ENCODE measurements at places on chromosomes 11 and 22.
A peak's percentile ranks its signal among the peaks of the same experiment; 100 is the strongest.

- peak; percentile 86 for DNase-seq
Observed at GRCh38 chr11:105719073-105719822, 109.4 kb downstream of the GRIA4 start.

DNA sequence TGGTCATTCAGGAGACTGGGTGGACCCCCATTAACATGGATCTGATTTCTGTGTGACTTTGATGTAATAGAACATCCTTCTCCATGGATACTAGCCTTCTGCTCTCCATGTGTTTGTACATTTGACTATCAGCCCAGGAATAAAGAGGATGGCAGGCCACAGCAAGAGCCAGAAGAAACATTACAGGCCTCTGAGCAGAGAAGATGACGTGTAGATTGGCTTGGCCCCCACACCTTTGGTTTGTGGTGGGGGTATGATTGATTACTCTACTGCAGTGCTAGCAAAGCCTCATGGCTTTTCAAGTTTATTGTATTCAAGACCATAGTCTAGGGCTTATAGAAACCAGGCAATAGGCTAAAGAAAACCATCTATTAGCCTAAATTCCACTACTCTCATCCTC lies 77.0 kb downstream of the GRAMD1B start:
- no peak for DNase-seq

DNA sequence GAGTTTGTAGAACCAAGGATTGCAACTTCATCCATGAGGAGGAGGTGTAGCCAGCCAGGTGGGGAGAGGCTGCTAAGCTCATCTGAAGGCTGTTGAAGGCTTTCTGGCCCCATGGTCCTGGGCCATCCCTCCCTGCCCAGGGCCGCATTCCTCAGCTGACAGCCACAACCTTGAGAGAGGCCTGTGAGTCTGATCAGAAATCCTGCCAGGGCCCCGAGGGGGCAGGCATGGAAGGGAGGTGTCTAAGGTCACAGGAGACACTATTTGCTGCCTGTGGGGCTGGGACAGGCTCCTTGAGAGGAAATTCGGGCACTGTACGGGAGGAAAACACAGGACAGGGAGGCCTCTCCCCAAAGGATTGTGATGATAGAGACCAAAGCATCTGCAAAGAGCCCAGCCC lies 88.1 kb upstream of the IGLL5 start:
- DNase-seq: no peak

GRCh38 chr11:117841551-117842031 lies 17.0 kb upstream of the FXYD2 start:
- DNase-seq: no peak

GRCh38 chr11:1075341-1075911 lies 752 bp downstream of the MUC2 start:
- no peak for DNase-seq

GRCh38 chr11:103257360-103257759 lies 148.1 kb downstream of the DYNC2H1 start:
- DNase-seq: peak; percentile 39

DNA sequence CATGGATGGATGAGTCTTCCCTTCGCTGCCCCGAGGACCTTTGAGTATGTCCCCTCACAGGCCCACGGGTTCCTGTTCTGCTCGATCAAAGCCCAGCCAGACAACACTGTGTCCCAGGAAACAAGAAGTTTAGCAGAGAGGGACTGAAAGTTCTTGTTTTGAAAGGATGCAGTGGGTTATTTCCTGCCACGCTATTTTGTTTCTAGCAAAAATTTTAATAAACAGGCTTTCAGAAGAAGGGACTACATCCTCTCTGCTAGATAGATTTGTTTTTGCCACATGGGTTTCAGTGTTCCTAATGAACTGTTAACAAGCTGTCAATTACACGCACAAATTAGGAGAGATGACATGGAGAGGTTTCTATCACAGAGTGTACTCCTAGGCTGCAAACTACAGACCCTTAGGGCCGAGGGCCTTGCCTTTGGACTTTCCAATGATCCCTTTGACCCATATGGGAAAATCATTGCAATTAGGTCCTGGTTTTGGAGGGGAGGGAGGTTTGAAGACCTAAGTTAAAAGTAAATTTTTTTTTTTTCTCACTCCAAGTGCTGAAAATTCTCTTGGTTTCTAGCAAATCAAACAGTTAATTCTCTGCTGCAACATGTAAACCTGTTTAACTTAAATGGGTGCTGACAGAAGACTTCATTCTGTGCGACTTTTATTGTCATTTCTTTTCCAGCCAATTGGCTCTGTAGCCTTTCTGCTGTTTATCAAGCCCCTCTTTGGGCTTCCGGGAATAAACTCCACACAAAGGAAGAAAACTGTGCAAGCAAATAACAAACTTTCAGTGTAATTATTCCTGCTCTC lies 81.4 kb downstream of the RCN1 start:
- no peak for DNase-seq

DNA sequence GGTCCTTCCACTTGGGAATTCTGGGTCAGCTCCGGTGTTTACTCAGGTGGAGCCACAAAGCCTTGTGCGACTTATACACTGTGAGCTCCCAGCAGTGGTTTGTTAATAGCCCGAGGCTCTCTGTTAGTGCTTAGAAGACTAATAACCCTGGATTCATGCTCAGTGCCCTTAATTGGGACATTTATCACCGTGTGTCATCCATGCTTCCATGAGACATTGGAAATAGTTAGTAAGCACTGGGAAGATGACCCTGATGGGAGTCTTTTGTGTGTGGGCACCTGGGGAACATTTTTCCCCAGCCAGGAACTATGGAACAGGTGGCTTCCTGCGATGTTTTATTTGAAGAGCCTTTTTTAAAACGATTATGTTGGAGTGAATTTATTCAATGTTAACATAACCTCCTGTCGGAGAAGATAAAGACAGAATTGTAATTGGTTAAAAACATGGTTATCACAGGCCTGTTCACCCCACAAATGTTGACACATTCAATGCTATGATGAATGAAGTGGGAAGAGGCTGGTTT lies 188.9 kb downstream of the MYO18B start:
- no peak for DNase-seq

DNA sequence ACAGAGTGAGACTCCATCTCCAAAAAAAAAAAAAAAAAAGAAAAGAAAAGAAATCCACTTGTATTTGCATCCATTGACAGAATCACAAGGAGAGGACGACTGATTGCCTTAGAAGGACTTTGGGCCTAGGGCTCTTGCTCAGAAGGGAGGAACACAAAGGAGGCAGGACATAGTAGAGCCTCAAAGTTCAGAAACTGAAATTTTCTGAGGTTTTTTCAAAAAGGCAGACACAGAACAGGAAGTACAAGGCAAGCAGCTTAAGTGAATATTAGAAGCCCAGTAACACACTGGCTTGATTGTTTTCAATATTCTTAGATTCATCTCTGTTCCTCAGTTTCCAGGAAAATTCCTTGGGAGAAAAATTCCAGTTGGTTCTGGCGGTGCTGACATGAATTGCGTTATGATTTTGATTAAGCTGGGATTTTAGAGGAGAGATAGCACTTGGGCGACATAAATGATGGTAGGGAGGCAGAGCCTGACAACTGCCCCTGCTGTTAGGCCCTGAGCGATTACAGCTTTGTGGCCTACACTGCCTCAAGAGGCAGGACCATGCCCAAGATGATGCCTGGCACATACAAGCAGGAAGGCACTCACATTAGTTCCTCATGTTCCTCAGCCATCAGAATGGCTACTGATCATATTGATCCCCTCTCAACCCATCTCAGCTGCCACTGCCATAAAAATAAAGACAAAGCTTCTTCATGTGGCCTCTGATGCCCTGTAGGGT lies 15.3 kb downstream of the CLPB start:
- DNase-seq: no peak

- no peak for DNase-seq
Observed at GRCh38 chr11:130475426-130476053, 27.1 kb downstream of the ADAMTS15 start.

All from iris pigment epithelial cell (primary cell).